ENCODE measurements at places on chromosomes 16 and 17.
A peak's percentile ranks its signal among the peaks of the same experiment; 100 is the strongest.

- no peak for DNase-seq
These were observed 59.3 kb upstream of the MRTFB start for GRCh38 chr16:14011846-14012245.

GRCh38 chr16:70804734-70805169 is 3.8 kb upstream of the VAC14 start:
- no peak for DNase-seq

GRCh38 chr17:40827746-40828453 is 5.5 kb upstream of the KRT10 start:
- DNase-seq: no peak

DNA sequence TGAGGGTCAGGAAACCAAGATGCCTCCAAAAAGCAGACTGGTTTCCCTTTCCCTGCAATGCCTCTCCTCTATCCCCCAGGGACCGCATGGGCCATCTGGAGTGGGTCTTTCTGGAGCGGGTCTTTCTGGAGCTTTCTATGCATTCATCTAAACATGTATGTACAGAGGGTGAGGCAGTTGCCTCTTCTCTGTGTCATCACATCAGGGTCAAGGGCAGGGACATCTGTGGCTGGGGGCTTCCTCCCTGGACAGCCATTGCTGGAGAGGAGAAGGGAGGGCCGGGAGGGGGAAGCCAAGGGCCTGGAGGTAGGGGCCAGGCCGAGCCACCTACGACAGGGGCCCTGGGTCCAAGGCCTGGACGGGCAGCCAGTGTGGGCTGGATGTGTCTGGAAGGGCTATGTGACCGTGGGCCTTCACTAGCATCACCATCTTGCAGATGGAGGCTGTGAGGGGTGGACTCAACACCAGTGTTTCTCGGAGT is 840 bp downstream of the ADCY7 start:
- no peak for DNase-seq

GRCh38 chr17:81002409-81003361 is 11.0 kb downstream of the CHMP6 start:
- DNase-seq: no peak

DNA sequence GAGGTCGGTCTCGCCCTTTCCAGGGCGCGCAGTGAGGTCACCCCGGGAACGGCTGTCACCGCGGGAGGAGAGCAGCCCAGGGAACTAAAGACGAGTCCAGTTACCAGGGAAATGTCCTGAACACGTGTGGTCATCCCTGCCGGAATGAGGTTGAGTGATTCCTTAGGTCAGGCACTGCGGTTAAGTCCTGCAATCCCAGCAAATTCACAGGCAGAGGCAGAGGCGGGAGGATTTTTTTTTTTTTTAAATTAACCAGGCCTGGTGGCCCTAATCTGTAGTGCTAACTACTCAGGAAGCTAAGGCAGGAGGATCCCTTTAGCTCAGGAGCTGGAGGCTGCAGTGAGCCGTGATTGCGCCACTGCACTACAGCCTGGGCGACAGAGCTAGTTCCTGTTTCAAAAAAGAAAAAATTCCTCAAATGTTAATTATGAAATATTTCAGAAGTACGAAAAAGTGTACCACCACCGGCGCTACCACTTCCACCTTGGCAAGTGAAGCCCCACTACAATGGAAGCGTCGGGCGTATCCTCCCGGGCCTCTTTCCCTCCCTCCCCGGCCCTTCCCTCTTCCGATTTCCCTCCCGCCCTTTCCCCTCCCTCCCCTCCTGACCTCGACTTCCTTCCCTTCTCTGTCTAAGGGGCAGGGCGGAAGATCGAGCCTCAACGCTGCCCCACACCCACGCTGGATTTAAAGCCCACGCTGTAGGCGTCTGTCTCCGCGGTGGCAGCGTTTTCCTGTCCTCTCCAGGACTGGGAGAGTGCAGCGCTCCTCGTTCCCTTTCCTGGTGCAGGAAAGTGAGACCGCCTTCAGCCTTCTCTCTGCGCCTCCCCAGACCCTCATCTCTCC is 27.3 kb downstream of the SLFN11 start:
- DNase-seq: no peak

GRCh38 chr17:20141198-20141972 is 132.2 kb downstream of the SPECC1 start:
- DNase-seq: no peak

DNA sequence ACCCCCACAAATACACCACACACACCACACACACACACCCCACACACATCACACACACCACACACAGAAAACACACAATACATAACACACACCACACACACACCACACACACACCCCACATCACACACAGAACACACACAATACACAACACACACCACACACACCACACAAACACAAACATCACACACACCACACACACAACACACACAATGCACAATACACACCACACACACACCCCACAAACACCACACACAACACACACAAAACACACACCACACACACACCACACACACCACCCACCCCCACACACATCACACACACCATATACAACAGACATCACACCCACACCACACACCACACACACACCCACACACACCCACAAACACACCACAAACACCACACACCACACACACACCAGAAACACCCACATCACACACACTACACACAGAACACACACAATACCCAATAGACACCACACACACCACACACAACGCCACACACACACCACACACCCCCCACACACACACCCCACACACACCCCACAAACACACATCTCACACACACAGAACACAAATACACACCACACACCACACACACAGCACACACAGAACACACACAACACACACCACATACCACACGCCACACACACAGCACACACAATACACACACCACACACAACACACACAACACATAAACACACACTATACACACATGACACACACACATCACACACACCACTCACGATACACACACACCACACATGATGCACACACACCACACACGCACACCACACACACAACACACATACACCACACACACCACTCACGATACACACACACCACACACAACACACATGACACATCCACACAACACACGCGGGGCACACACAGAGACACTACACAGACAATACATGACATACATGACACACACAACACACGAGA is 11.0 kb upstream of the GCGR start:
- DNase-seq: no peak

GRCh38 chr17:38703742-38704605 is 1.1 kb upstream of the MLLT6 start:
- DNase-seq: peak; percentile 95

DNA sequence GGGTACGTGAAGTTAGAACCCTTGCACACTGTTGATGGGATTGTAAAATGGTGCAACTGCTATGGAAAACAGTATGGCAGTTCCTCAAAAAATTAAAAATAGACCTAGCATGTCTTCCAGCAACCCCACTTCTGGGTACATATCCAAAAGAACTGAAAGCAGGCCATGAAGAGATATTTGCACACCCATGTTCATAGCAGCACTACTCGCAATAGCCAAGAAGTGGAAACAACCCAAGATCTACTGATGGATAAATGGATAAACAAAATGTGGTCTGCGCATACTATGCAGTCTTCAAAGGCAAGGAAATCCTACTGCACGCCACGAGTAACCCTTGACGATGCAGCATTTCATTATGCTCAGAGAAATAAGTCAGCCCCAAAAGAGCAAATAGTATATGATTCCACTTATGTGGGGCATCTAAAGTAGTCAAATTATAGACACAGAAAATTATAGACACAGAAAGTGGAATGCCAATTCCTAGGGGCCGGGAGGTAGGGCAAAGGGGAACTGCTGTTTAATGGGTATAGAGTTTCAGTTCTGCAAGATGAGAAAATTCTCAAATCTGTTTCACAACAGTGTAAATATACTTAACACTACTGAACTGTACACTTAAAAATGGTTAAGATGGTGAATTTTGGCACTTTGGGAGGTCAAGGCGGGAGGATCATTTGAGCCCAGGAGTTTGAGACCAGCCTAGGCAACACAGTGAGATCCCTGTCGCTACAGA is 17.2 kb downstream of the CORO7 start:
- DNase-seq: peak; percentile 41

DNA sequence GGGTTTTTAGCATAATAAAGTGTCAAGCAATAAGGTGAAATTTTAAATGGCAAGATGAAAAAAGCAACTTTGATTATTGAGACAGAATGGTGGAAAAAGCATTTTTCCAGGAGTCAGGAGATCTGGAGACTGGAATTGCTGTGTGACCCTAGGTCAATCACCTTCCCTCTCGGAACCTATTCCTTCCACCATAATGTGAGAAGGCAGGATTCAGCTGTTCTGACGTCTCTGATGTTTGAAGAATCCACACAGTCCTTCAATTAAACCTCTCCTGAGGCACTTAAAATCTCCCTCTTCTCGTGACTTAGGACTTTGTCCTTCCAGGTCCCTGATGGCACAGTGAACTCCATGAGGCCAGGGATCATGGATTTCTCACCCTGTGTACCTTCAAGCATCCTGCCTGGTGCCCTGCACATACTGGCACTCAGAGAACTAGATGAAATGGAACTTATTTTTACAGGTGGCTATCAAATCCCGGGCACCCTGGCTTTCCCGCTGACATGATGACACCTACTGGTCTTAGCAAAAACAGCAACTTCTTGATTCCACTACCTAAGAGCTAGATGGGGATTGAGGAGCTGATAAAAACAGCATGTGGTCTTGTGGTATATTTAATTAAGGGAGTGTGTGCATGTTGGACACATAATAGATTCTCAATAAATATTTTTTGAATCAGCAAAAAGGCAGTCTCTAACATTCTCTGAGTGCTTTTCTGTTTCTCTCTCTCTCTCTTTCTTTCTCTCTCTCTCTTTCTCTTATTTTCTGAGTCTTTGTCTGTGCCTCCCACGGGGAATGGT is 2.3 kb upstream of the CCDC182 start:
- peak; percentile 90 for DNase-seq

DNA sequence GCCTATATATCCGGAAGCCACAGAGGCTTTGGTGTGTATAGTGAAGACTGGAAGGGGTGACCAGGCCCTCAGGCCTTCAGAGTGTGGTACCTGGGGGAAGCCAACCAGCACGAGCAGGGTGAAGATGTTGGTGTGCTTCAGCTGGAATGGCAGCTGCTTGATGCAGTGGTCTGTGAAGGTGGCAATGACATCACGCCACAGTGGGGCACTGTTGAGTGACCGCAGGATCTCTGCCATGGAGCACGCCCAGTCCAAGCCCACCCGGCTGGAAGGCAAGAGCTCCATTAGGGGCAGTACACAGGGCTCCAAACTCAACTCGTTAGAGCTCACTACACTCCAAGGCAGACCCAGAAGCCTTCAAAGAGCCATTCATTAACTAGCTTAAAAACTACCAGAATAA is 68.5 kb upstream of the ATP2A3 start:
- no peak for DNase-seq

DNA sequence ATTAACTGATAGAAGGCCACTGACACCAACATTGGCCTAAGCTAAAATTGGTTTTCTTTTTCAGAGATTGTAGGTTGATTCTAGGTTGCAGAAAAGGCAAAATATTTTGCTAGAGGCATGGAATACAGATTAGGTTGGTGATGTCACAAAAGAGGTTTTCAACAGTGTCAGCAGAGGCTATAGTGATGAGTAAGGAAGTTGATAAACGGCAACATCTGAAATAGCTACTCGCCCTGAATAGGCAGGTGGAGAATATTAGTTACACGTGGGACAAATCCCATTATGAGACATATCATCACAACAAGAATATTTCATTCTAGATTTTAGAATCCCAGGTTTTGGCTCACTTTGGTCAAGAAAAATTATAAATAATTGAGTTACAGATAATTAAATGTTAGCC is 1.5 kb upstream of the TOM1L1 start:
- DNase-seq: no peak

DNA sequence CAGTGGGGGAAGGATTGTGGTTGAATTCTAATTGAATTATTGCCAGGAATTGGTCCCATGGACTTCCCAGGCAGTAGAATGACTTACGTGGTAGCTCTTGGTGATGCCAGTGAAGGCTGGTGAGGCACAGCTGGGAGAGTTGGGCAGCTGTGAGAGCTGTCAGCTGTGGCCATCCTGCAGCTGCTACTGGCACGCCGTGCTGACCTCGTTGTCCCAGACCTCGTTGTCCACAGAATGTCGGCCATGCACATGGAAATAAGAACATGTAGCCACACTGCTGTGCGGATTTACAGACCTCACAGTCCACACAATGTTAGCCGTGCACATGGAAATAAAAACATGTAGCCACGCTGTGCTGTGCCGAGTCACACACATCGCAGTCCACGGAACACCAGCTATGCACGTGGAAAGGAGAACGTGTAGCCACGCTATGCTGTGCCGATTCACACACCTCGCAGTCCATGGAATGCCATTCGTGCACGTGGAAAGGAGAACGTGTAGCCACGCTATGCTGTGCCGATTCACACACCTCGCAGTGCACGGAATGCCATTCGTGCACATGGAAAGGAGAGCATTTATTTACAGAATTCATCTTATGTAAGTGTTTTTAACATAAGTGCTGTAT is 59.2 kb downstream of the BANP start:
- no peak for DNase-seq

DNA sequence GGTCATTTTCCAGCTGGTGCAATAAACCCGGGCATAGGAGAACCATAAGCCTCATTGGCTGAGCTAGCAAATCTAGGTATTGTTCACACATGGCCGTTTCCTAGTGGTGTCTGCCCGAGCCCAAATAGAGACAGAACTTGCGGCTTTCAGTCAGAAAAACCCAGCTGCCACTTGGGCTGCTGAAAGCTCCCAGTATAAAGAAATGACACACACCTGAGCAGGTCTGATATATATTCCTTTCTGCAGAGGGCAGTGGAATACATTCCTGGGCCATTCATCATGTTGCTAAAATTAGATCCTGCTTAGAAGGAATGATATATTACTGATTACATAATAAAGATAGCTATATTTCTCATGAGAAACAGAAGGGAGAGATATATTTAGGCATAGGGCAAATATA is 83.9 kb upstream of the IRX5 start:
- DNase-seq: no peak

GRCh38 chr17:16516594-16517051 is 24.6 kb upstream of the LRRC75A start:
- DNase-seq: no peak

- DNase-seq: peak; percentile 87
These were observed 65.0 kb downstream of the TBC1D16 start for GRCh38 chr17:79970576-79971068.

Data from Karpas-422 (cell line).